Activated CD4-positive, alpha-beta T cell treated with anti-CD3 and anti-CD28 coated beads, Interleukin-2, amount 50 U/mL, for 24 hours (primary cell): ENCODE measurements at places on chromosomes 2 and 18.

- DNase-seq = no peak
Observed at GRCh38 chr2:236309669-236310029, 45.4 kb upstream of the ASB18 start.

GRCh38 chr2:156647377-156648010, 211.3 kb downstream of the GPD2 start:
- no peak for DNase-seq

- DNase-seq = no peak
Observed at GRCh38 chr18:6960656-6961055, 156.9 kb downstream of the LAMA1 start.

GRCh38 chr2:101788995-101789970, 91.8 kb downstream of the MAP4K4 start:
- DNase-seq = no peak

- no peak for DNase-seq
Observed at GRCh38 chr2:218679119-218679518, 7.2 kb downstream of the STK36 start.

GRCh38 chr2:163800951-163801381, 65.2 kb upstream of the FIGN start:
- DNase-seq = no peak

- DNase-seq = no peak
Observed at GRCh38 chr2:237704501-237705434, 77.4 kb downstream of the LRRFIP1 start.

GRCh38 chr2:60926741-60927552, 45.6 kb downstream of the REL start:
- DNase-seq = no peak

- no peak for DNase-seq
Observed at GRCh38 chr2:62340994-62341484, 145.1 kb downstream of the B3GNT2 start.

- DNase-seq = no peak
Observed at GRCh38 chr2:168633200-168633599, 169.2 kb upstream of the NOSTRIN start.

- DNase-seq = no peak
Observed at GRCh38 chr2:166725927-166726924, 162.1 kb upstream of the XIRP2 start.

DNA sequence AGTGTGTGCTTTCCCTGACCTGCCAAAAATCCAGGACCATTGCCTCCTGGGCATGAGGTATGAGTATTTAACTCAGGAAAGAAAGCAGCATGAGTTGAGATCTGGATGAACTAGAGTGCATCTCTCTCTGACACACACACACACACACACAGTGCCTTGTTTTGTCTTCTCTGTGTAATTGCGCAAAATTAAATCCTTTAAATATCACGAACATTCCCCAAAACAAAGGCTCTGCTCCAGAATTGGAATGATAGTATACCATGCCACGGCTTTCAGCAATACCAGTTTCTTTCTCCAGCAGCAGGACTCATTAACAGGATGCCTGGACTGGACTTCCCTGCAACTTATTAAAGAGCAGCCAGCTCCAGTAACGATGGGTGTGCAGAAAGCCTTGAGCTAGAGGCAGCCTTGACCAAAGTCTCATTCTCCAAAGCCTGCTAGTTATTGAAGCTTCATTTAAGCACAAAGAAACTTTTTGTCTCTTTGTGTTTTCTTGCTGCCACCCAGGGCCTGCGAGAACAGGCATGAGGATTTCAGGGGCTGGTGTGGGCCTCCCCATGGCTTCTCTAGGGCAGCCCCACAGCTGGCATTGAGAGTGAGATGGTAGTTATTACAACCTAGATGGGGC, 101.7 kb downstream of the NRP2 start:
- no peak for DNase-seq

DNA sequence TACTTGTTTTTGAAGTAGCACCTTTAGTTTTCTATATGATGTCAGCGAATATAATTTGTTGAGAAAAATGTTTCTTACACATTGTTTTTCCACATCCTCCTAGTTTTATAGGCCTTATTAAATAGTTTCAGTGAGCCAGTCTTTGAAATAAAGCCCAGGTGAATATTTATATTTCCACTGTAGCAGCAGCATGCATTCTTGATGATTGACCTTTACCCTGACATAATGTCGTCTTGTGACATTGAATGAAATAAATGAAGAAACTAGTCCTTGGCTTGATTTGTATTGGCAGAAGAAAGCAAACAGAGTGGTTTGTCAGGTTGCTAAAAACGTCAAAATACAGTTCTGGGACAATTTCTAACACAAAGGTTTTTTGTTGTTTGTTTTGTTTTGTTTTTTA, 84.4 kb downstream of the EHBP1 start:
- no peak for DNase-seq

DNA sequence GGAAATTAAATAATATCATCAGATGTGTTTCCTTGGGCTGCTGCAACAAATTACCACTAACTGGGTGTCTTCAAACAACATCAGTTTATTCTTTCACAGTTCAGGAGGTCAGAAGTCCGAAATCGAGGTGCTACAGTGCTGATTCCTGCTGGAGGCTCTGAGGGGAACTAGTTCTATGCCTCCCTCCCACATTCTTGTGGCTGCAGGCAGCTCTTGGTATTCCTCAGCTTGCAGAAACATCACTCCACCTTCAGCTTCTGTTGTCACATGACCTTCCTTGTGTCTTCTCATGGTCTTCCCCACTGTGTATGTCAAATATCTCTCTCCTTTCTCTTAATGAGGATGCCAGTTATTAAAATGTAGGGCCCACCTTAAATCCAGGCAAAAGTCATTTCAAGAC, 29.3 kb upstream of the DCC start:
- DNase-seq = no peak

DNA sequence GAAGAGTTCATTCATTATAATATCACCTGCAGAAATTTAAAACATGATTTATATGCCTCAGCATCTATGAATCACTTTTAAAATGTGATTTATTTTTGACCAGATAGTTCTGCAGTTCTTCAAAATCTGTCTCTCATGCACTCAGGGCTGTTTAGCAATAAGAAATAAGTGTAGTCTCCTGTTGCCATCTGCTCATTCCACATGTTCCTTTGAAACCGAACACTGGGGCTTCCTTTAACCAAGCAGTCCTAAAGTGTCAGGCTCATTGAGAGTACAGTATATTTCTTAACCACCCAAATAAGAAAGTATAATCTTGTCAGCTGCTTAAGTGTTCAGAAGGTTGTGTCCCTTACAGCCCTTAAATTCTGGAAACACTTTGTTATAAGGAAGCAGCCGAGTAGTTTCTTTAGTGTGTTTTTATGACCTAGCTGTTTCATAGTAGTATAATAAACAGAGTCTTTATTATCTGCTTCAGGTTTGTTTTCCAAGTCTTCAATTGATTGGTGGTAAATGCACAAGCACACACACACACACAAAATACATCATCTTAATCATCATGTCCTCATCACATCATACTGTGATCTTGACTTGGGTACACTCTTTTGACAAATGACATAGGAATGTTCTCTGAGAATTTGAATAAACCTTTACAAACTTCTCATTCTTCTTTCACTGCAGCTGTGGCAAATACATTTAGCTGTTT, 10.4 kb downstream of the WDR7 start:
- no peak for DNase-seq

- DNase-seq = no peak
Observed at GRCh38 chr2:236871500-236872001, 214.1 kb upstream of the COPS8 start.

- DNase-seq = no peak
Observed at GRCh38 chr18:70461323-70462077, 172.7 kb downstream of the SOCS6 start.

- DNase-seq = peak; percentile 61
Observed at GRCh38 chr2:216666461-216667233, 28.7 kb downstream of the IGFBP5 start.

DNA sequence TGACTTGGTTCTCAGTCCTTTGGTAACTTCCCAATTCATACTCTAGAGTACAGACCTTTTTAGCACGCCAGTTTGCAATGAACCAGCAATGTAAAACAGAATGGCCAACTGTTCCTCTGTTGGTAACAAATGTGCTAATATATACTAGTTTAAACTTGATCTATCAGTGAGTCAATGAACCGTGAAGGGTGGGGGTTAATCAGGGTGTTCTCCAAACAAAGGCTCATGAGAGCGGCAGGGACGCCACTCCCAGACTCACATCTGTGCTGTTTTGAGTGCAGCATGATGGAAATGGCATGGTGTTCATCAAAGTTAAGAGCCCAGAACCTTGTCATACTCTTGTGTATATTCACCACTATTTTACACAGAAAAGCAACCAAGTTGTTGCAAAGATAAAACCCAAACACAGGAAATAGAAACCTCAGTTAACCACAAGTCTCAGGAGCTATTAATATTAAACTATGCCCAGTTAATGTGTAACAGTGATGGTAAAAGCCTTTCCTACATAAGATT, 70.3 kb downstream of the CERKL start:
- DNase-seq = no peak

DNA sequence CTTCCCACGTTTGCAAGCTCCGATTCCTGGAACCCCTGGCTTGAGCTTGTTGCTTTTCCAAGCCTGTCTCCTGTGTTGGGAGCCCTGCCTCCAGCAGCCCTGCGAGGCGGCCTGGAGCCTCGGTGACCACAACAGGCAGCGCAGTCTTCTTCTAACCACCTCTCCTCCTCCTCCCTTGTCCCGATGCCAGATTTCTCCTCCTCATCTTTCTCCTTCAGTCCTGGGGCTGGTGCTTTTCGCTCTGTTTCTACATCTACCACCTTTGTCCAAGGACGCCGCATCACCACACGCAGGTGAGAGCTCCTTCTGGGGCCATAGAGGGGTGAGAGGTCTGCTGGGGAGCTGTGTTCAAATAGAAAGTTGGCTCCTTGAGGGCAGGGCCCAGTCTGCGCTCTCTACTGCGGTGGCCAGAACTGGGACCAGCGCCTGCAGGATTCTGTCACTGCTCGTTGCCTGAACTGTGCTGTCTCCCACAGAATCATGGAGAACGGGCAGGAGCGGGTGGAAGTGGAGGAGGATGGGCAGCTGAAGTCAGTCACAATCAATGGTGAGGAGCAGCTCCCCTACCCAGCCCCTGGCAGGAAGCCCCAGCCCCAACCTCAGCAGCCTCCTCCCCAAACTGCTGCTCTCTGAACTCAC, 3.9 kb downstream of the DNAJB2 start:
- no peak for DNase-seq

DNA sequence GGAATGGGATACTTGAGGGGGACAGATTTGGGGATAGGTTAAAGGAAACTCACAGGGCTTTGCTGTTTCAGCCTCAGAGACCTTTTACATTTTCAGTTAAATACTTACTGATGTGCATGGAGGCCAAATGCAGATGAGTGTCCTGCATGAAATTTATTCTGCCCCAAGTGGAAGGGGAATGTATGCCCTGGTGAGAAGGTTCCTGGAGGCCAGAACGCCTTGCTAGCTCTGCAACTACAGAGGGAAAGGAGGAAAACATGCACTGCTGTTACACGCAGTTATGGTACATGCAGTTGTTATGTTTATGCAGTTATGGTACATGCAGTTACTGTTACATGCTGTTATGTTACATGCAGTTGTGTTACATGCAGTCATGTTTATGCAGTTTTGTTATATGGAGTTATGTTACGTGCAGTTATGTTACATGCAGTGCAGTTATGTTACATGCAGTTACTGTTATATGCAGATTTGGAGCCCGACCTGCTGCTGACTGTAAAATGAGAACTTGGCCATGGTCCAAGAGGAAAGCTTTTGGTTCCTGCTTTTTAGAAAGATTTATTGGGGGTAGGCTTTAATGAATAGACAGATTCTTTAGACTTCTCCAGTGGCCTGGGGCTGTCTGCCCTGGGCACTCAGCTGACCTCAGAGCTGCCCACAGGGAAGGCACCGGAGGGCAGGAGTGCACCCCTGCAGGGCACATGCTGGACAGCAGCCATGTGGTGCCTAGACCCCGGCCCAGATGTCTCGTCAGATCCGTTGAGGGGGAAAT, 84.1 kb downstream of the LDLRAD4 start:
- DNase-seq = no peak

- DNase-seq = no peak
Observed at GRCh38 chr2:182615036-182615435, 101.0 kb upstream of the DNAJC10 start.

DNA sequence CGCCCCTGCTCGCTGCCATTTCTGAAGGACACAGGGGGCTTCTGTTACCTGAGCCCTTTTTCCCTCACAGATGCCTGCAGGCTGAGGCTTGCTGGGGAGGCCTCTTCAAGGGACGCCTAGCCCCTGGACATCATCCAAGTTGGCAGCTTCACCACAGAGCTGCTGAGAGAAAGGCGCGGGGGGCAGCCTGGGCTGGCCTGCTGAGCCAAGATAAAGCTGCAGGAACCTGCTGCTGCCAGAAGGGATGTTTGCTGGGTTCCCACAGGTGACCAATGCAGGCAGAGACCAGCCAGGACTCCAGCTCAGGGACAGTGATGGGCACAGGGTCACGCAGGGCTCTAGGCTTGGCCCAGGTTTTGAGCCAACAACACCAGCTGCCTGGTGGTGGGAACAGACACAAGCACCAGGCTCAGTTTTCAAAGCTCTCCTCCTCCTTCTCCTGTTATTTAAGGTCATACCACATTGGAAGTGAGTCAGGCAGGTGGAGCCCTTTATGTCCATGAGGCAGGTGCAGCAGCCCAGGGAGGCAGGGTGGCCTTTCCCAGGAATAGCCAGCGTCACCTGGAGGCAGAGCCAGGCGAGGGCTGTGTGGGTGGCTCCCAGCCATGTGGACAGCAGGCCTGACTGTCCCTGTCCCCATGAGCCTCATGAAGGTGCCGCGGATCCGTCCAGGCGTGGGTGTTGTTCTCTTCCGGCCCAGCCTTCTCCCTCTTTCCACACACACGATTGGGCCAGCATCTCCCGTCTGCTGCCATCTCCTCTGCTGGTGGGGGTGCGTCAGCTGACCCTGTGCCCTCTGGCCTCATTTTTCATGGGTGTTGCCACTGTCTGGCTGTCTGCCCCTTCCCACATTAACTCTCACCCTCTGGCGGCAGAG, 515.5 kb upstream of the MYT1L start:
- no peak for DNase-seq

DNA sequence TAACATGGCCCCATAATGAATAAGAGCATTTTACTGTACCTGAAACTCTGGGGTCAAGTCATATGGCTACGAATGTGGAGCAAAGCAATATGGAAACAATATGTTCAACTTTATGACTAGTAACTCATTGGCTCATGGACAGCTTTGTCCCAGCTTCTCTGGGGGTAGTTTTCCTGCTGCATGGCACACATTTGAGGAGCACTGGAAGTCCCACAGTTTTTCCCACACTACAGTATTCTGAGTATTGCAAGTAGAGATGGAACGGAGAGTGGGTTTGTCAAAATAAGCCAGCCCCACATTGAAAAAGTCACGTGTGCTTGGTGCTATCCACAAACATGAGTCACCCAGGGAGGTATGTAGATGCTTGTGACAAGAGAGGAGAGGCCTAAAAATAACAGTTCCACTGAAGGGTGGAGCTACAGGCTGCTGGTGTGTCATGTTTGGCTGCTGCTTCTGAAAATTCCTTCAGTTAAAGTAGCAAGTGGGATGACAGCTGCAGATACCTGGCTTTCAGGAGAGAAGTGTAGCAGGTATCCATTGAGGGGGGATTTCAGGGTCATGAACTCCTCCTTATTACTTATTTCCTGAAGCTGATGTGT, 48.2 kb upstream of the CTAGE1 start:
- DNase-seq = no peak
